Sciatic nerve (tissue), 2 donors: ENCODE measurements at places on chromosomes 3 and 15. TPM values are rescaled to one million over a fixed set of nuclear protein-coding genes. Genes with fewer than 3 reads are reported as not detected.

DNA sequence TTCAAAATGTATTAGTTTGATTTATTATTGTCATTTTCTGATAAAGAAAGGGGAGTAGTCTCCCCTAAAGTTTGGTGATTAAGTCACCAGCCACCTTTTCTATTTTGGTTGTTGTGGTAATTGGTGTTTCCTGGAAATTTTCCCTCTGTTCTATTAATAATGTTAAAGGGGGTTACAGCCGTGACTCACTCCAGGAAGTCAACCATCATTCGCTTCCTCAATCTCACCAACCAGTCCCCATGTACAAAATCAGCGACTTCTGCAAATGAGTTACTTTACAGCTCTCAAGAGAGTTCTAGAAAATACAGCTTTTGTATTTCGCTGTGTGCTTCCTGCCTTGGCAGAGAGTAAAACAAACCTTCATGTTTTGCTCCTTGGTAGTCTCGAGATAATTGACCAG, 285.1 kb downstream of the LPP start:
- DNase-seq = no peak

GRCh38 chr15:56361987-56362386, 3.2 kb upstream of the TEX9 start:
- DNase-seq = no peak

DNA sequence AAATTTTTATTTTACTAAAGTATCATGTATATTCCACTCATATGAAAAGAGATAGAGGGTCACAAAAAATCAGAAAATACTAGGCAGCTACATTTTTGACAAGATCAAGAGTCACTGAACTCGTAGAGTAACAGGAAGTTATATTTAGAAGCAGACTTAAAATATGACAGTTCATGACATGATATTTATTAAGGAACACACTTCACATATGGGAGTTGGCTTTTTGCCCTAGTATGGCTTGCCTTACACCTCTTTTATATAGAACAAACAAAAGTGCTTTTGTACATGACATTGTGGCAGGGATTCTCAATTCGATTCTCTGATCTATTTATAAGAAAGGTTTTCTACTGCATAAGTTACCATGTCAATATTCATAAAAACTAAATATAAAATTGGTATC, 80.1 kb upstream of the GBE1 start:
- no peak for DNase-seq

DNA sequence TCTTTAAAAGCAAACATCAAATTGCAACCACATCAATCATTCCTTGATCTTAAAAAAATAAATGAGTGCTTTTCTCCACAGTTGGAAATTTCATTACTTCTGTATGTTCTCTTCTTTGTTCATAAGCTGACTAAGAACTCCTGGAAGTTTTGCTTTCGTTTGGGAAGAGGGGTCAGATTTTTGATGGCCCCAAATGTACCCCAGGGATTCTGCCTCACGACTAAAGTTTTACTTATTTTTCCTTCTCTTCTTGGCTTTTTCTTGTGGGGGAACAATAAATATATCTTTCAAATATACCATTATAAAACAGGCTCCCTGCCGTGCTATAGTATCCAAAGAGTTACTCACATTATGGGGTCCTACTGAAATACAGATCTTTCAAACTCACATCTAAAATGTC, 215.0 kb upstream of the CDIN1 start:
- DNase-seq = no peak

Gene IL20RB
- total RNA-seq = 15.2 TPM
